ENCODE measurements at places on chromosomes 4 and X. TPM values are rescaled to one million over a fixed set of nuclear protein-coding genes. Genes with fewer than 3 reads are reported as not detected.

Gene CLCN5
- 52.0 TPM for total RNA-seq

Gene TRIM61
- 2.4 TPM for total RNA-seq

- no peak overlapping the region for H3K4me3 ChIP-seq
- no peak for DNase-seq
- peaks cover 13% of the 10 kb centered on the region for H3K4me1 ChIP-seq
- H3K36me3 ChIP-seq, result peaks cover 35% of the 10 kb centered on the region
These were observed 329.7 kb downstream of the UNC5C start for GRCh38 chr4:95219109-95219508.

Gene OFD1
- total RNA-seq, result 46.3 TPM

Gene MRPL1
- 27.0 TPM for total RNA-seq

Gene SAGE1
- not detected for total RNA-seq

- DNase-seq, result no peak
- peaks cover 3% of the 10 kb centered on the region for H3K36me3 ChIP-seq
- no peak overlapping the region for H3K27ac ChIP-seq
- no peak overlapping the region for H3K4me3 ChIP-seq
- H3K27me3 ChIP-seq, result no peaks in the 10 kb centered on the region
These were observed 324.0 kb downstream of the ARHGAP10 start for GRCh38 chr4:148055844-148056243.
